ENCODE measurements at places on chromosomes 1 and 21.

DNA sequence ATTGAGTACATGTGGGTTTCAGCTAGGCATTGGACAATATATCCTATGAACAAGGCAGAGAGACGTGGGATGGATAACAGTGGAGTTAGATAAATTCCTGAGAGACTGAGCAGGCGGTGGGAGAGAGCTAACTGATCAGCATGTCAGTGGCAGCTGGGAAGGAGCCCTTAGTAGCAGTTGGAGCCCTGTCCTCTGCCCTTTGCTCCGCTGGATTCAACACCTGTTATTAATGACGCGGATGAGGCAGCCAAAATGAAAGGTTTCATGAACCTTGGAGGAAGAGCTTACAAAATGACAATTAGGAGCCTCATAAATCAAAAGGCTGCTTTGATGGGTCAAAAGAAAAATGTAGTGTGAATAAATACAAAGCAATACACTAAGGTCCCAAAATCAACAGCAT lies 16.1 kb downstream of the UBIAD1 start:
- no peak for DNase-seq

DNA sequence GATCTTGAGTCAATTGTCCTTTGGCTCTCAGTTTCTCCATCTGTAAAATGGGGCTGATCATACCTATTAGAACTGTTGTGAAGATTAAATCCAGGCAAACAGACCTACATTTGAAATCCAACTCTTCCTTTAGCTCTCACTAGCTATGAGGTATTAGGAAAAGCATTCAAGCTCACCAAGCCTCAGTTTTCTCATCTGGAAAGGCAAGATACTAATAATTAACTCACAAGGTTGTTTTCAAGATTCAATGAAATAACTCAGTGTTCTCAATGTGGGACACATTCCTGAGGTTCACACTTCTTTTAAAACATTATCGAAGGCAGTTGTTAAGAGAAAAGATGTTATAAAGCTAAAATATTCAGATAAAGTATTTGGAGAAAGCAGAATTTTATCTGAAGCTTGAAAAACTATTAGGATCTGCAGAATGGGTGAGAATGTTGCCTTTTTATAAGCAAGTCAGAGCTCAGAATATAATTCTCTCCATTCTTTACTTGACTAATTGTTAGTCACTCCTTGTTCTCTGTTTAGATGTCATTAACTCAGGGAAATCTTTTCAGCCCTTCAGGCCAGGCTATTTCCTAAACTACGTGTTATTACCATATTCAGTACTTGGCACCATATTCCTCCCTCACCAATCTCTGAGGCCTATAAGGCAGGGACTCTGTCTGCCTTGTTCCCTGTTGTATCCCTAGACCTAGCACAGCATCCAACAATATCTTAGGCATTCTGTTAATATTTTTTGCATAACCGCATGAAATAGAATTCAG lies 72.0 kb upstream of the VAV3 start:
- no peak for DNase-seq

DNA sequence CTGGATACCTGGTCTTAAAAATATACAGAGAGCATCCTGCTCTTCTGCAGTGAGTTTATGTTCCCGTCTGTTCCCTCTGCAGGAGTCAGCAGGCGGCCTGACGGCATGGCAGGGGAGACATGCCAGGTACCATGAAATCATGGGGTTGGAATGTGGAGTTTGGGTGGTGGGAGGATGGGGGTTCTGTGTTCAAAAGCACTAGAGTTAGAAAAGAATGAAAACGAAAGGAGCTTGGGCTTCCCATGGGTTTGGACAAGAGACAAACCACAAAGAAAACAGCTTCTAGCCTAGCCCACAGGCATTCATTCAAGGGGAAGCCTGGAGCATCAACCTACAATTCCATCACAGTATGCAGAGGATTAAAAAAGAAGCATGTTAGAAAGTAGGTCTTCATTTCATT lies 59.9 kb downstream of the WARS2 start:
- DNase-seq, result no peak

DNA sequence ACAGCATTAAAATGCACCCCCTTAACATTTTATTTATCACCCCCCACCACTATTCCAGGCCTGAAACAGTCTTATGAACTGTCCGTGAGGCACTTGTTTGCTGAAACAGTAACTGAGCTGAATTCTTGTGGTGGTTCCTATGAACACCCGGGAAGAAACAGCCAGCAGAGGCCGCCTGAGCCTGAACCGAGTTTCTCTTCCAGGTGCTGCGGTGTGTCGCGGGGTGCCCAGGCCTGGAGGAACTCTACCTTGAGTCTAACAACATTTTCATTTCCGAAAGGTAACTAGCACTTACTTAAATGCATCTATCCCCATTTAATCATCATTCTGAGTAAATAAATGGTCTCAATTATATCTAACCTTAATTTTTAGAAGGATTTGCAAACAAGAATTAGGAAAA lies 66.8 kb downstream of the TBCE start:
- no peak for DNase-seq

GRCh38 chr1:93079685-93080141 lies 630 bp downstream of the MTF2 start:
- DNase-seq, result peak; percentile 56

DNA sequence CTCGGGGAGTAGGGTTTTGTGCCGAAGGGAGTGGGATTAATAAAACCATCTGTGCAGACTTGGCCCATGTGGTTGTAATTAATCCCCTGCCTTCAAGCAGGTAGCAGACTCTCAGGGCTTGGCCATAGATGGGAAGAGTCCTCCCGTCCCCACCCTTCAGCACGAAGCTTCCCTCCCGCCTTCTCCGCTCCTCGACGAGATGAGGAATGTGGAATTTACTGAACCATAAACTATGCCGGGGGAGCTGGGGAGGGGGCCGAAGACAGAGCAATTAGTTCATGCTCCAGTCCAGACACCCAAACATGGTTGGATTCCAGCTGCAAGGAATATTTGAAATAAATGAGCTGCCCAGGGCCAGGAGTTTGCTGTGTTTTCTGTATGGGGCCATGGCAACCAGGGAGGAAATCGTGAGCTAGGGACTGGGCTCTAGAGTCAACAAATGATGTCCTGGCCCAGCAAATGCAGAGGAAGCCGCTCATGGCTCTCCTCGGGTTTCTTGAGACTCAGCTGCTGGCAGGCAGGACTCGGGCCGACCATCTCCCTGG lies 78.8 kb downstream of the SPSB1 start:
- peak; percentile 86 for DNase-seq

DNA sequence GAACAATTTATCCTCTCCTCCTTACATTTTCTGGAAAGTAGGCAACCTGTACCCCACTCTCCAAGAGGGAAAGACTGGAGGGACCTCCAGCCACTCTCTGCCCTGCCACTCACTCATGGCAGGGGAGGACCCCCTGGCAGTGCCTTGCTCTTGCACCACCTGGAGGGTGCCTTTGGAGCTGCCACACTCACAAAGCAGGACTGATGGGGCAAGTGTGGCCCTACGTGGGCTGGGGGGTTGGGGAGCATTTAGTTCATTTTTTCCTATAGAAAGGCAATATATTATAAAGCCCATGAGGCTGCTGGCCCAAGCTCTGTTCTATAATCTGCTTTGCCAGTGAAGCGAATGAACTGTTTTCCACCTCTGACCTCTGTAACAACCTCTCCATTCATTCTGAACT lies 50.3 kb downstream of the GPR161 start:
- DNase-seq, result no peak

DNA sequence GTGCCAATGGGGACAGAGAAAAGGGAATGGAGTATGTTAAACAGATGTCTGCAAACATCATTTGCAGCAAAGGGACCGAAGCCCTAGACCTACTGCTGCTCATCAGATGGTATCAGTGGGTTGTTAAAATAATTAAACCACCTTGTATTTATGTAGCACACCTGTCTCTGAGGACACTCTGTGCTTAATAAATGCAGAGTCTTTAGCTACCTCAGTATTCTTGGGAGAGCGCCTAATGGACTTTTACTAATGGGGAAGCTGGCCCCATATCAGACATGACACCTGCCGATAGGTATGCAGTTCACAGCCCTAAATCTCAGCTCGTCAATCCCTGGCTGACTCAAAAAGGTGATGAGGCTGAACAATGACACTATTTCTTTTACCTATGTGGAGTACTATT lies 54.4 kb downstream of the SYT6 start:
- no peak for DNase-seq

GRCh38 chr1:228085287-228085951 lies 2.9 kb downstream of the ARF1 start:
- DNase-seq, result peak; percentile 19

- DNase-seq, result no peak
Measured at GRCh38 chr1:25879675-25880074, 4.2 kb upstream of the PAQR7 start.

- no peak for DNase-seq
Measured at GRCh38 chr1:110671361-110671760, 3.4 kb downstream of the KCNA3 start.

GRCh38 chr1:54375712-54376429 lies 30.3 kb downstream of the SSBP3 start:
- no peak for DNase-seq

GRCh38 chr1:188027613-188028012 lies 1198.9 kb downstream of the PLA2G4A start:
- DNase-seq, result no peak

DNA sequence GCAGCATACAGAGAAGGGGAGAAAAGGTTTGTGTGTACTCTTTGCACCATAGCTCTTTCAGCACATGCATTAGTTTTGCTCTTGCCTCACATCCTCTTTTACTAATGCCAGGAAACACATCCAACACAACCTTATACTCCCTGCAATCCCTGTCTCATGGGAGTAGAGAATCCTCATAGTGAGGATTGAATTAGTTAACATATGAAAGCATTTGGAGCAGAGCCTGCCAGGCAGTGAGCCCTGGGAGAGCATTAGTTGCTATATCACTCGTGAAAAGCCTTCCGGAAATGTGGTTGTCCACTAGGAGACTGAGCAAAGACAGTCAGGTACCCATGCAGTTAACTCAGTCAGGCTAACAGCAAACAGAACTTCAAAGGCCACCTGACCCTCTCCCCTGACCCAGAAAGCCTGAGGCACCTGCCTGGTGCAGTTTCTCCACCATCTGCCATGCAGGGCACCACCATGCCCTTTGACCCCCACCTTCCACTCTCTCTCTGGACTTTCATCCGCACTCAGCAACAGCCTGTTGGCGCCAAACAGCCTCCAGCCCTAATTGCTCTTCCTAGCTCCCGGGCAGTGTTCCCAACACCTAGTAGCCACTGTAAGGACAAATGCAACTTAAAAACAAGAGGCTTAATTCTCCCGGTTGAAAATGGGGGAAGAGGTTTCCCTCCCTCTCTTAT lies 14.9 kb upstream of the AGT start:
- no peak for DNase-seq

DNA sequence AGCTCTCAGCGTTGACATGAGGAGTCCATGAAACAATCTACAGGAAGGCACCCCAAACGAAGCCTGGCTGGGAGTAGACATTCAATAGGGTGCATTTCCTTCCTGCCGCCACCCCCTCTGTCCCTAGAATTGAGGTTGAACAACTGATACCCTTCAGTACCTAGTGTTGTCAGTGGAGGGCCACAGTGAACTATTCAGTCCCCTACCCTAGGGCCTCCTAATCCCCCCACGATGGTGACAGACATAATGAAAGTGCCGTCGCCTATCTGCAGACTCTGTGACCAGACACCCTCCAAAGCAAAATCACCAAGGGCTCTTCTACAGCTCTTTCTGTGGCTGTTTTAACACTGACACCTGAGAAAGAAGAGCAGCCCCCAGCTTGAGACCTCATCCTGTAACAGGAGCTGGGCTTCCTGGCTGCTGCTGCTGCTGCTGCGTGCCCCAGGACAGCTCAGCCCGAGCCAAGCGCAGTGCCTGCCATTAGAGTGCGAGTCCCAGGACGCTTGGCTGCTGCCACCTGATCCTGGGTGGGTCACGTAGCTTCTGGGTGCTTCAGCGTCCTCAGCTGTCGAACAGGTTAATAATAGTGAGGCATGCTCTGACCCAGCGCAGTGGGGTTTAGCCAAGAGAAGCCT lies 183.0 kb downstream of the ZBTB18 start:
- peak; percentile 78 for DNase-seq

- DNase-seq, result no peak
Measured at GRCh38 chr1:213032651-213033050, 17.0 kb upstream of the ANGEL2 start.

- DNase-seq, result no peak
Measured at GRCh38 chr1:112877750-112878149, 78.2 kb downstream of the SLC16A1 start.

GRCh38 chr1:45913183-45913683 lies 109.8 kb downstream of the MAST2 start:
- peak; percentile 57 for DNase-seq

DNA sequence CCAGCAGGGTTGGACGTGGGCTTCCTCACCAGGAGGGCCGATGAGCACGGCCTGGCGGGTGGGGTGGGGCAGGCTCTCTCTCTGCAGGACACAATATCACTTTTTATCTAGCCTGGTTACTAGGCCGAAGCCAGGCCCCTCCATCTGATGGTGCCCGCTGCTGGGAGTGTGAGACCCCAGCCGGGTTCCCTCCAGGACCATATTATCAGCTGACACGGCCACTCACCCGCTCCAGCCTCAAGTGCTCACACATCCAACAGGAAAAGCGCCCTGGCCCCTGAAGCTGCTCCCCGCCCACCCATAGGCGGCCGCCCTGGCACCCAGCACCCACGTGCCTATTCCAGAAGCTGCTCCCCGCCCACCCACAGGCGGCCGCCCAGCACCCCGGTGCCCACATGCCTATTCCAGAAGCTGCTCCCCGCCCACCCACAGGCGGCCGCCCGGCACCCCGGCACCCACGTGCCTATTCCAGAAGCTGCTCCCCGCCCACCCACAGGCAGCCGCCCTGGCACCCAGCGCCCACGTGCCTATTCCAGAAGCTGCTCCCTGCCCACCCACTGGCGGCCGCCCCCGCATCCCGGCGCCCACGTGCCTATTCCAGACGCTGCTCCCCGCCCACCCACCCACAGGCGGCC lies 5.0 kb downstream of the SLC19A1 start:
- DNase-seq, result peak; percentile 39

DNA sequence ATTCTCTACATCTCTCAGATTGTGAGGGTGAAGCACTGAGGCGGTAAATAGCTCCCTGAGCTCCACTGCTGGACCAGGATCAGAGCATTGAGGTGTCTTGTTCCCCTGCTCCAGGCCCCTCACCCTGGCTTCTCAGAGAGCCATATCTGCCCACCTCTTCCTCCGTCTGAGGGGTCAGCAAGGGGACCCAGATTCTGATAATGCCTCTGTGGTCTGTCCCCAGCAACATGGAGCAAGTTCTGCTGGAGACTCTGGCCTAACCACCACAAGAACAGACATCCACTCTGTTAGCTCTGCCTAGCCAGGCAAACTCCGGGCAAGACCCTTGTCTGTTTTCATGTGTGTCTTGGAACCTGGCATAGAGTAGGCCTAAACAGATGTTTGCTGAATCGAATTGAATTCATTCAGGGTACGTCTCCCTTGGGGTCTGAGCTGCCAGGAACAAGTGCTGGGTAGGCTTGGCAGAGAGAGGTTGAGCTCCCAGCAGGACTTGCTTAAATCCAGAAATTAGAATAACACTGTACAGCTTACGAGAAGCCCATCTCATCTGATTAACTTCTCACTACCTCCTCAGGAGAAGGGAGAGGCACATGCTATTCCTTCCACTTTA lies 2.3 kb downstream of the TRAF5 start:
- DNase-seq, result no peak

- DNase-seq, result no peak
Measured at GRCh38 chr1:202958544-202959275, 598 bp upstream of the ADIPOR1 start.
